ENCODE measurements at places on chromosomes 2 and 18. TPM values are rescaled to one million over a fixed set of nuclear protein-coding genes. Genes with fewer than 3 reads are reported as not detected.
A peak's percentile ranks its signal among the peaks of the same experiment; 100 is the strongest.

DNA sequence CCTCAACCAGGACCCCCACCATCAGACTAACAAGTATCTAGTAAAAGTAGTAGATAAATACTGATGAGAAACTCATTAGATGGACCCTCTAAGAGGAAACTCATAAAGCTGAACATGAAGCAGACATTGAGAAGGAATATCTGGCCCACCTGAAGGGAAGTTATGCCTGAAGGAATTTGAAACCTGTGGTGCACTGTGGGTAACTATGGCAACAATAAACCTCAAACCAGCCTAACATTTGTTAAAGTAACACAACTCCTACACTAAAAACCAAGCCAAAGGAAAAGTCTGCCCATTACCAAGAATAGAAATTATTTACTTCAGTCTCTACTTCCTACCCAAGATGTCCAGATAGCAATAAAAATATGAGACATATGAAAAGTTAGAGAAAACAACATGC, 43.4 kb downstream of the KIAA1328 start:
- DNase-seq = no peak

DNA sequence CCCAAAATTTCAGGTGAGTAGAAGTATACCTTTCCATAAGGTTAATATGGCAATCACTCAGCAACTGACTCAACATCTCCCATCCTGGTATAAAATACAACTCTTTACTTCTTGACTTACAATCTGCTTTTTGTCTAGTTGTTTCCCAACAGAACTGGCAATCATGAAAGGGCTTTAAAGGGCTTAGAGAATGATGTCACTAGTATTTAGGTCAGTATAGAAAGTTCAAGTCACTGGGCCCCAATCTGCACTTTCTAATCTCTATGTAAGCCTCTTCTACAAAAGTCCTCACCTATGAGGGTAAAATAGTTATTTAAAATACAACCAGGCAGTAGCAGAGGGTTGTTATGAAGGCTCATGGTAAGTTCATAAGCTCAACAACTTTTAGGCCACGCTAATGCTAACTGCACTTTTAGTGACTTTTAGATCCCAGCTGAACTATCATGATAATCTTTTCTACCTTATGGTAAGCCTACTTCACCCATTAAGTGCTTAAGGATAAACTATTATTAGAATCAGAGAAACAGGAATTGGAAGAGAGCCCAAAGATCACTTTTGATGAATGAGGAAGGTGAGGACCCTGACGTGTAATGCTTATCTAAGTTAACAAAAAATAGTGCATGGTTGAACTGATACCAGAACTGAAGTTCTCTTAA, 79.6 kb downstream of the GORASP2 start:
- DNase-seq = no peak

GRCh38 chr2:118975133-118975532, 33.1 kb downstream of the MARCO start:
- DNase-seq = peak; percentile 6

DNA sequence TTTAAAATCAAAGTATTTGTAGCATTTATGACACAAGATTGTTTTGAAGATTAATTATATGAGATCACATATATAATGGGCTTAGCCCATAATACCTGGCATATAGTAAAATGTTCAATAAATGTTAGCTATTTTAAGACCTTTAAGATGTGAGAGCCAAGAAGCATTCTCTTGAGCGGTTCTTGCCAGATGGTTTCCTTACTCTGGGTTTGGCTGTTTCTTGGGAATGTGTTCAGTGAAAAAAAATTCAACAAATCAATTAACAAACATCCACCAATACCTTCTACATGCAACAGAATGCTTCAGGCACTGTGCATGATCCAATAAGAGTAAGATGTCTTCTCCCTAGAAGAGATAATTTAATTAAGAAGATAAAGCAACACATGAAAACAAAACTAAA, 230.4 kb downstream of the CMPK2 start:
- no peak for DNase-seq

DNA sequence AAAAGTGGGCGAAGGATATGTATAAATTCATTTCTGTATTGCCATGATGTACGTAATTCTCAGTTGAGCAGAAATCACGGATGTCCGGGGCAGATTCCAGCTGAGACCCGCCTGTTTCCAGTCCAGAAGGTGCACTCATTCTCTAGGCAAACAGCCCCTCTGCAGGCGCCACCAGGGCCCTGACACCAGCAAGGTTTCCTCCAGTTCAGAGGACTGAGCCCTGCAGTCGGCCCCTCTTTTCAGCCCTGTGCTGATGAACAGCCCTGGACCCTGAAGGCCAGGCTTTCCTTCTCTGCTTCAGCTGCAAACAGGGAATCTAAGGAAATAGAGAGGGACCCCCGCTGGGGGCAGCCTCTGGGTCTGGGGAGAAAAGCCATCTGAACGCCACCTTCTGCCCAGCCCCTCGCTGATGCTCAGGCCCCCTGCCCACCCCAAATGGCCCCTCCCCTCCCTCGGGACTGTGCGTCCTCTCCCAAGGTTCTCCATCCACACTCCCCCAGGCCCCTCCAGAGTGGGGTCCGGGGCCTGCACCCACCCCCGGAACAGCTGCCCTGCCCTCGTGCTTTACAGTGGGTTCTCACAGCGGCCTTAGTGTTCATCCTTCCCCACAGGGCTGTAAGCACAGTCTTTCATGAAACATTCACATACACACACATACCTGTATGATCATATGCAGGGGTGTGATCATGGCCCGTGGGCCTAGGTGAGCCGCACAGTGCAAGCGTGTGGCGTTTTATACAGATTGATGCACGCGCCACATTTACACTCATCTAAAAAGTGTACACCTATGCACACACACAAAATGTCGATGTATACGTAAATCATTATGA, 12.1 kb downstream of the COPS9 start:
- DNase-seq = peak; percentile 41

DNA sequence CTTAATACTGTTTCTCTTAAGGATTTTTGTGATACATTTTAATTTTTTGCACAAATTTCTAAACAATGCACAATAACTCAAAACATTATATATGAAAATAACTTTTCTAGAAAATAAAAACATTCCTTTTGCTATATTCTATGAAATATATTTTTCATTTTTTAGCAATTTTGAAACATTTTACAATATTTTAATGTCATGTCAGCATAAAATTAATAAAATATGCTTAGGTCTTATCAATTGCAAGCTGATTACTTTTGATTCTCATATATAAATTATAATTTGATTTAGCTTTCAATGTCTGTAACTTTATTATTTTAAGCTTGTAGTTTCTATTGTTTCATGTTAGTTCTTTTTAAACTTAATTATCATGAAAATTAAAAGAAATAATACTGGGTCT, 898.7 kb downstream of the TMEM182 start:
- no peak for DNase-seq

DNA sequence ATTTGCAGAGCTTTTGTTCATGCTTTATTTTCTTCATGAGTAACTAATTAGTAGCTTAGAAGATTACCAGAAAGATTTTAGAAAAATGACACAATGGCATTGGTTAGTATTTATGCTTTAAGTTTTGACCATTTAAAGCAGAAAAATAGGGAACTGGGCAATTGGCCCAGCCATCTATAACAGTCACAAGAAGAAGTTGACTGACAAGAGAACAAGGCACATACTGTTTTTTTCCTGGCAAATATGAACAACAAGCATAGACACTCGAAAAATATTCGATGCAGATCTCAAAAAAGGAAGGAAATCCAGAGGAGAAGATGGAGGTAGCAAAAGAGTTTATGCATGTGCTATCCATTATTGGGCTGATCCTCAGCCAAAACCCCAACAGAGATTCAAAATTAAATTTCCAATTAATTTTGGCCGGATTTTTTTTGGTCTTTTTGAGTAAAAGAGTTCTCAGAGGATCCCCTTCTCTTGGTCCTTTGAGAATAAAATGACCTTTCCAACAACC, 200.8 kb upstream of the SLC35G4 start:
- no peak for DNase-seq

DNA sequence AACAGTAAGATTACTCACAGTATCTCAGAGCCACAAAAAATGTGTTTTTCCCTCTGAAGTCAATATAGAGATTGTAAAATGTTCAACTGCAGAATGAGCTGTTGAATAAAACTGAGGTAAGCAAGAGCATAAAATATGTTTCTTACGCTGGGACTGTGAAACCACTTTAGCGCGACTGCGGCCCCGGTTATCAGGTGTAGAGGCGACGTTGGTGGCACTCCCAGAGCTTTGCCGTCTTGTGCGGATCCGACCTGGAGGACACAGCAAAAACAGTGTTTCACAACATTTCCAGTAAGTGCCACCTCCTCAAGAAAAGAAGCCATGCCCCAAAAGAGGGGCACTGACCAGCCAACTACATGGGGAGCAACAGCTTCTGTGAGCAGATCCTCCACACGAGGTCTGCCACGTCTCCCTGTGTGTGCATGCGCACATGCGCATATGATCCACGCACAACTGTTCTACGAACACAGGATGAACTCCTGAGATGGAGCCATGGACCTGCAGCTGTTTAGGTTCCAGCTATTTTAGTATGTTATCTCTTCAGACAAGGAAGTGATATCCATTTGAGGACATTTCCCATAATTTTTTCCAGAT, 100.7 kb upstream of the RNU4ATAC start:
- no peak for DNase-seq

DNA sequence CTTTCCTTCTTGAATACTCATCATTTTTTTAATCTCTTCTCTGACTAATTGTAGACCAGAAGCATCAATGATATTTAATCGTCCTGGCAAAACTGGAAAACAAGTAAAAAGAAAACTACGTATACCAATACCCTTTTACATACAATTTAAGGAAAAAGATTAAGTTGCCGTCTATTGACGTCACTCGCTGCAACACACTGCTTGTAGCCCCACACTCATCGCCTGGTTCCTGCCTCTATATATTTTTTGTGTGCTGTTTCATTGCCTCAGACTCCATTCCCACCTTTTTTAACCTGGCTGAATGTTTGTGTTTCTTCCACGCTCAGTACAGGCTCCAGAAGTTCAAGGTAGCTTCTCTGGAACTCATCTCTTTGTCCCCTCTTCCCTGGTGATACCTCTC, 536.2 kb downstream of the METTL4 start:
- no peak for DNase-seq

DNA sequence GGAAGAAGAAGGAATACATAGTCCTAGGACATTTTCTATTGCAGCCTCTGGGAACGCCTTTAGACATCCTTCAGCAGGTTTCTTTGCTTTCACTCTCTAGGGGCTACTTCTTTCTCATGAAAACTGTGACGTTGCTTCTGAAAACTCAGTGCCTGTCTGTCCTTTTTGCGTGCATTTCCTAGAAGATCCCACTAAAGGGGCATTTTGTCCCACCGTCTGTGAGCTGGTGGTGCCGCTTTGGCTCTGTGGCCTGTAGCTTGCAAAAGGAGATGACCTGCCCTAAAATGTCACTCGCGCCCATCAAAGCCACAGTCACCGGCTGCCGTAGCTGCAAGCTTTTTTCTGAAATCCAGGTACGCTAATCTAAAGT, 579 bp downstream of the STAT4 start:
- DNase-seq = no peak

Gene ST8SIA5
- total RNA-seq = 1.5 TPM

Gene ARID5A
- total RNA-seq = 50.9 TPM
